ENCODE measurements at places on chromosomes 11 and 22.

DNA sequence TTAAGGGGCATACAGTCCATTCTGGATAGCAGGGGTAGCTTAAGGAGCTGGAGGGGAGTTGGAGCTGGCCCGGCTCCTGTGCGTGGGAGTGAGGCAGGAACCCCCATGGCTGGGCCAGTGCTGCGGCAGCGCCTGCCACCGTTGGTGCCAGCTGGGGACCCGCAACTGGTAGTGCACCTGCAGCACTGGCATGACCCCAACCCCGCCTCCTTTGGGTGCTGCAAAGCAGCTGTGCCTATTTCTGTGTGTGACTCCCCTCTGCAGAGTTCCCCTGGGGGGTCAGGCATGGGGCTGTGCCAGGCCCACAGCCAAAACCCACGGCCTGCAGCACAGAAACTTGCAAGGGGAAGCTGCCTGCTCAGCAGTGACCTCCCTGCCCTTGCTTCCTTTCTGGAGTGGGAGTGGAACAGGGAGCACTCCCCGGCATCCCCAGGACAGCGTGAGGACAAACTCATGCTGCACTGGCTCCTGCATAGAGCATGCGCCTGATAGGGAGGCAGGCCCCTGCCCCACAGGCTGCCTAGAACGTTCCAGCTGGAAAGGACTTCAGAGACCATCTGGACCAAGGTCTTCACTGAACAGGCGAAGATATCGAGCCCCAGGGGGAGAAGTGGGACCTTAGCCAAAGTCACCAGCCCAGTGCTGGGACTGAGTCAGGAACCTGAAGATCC lies 26.2 kb upstream of the RAB1B start:
- DNase-seq: no peak

DNA sequence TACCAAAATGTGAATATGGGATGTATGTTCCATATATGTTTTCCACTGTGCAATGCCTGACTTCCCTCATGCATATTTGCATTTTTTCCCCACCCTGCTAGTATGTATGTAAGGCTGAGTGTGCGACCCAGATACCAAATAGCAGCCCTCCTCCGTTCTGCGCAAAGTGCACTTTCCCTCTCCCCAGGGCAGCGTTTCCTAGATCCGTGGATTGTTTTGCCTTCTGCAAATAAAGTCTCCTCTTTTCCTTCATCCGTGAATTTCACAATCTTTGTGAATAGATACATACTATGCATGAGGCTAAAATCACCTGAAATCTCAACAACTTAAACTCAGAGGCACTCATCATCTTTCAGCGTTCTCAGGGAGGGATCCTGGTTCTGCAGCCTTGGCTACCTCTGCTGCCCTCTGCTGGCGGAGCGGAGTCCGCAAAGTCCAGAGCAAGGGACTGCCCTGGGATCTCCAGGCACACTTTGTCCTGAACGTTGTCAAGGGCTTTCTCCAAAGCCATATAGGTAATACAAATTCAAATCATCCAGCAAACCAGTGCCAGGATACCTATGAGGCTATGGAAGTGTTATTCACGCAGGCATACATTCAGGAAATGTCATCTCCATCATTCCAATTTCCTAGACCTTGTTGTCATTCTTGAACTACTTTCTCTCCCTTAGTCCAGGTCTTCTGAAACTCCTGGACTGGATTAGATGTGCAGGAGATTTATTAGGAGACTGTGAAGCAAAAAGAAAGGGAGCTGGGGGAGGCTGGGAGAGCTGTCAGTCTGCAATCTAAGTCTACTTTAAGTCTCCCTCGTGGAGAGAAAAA lies 53.1 kb downstream of the CNTF start:
- peak; percentile 35 for DNase-seq

DNA sequence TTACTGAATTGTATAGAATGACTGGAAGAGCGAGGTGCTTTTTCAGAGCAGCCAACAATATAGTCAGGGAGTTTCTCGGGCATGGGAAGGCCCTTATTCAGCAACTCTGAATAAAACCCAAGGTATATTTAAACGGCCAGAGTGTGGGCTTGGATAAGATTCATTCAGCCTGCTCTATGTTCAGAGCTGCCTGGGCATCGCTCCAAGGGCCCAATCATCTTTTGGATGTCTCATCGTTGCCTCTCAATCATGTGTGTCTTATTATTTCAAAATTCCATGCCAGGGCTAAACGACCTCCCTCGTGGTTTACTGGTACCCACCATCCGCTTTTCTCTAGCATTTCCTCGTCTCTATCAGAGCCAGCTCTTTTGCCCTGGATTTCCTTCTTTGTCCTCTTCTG lies 19.5 kb upstream of the NTM start:
- DNase-seq: no peak

GRCh38 chr11:32890843-32891656 lies 1.6 kb upstream of the QSER1 start:
- no peak for DNase-seq

- DNase-seq: no peak
Observed at GRCh38 chr11:2789791-2790567, 90.2 kb upstream of the KCNQ1OT1 start.

GRCh38 chr11:69593851-69594250 lies 47.1 kb upstream of the CCND1 start:
- no peak for DNase-seq

DNA sequence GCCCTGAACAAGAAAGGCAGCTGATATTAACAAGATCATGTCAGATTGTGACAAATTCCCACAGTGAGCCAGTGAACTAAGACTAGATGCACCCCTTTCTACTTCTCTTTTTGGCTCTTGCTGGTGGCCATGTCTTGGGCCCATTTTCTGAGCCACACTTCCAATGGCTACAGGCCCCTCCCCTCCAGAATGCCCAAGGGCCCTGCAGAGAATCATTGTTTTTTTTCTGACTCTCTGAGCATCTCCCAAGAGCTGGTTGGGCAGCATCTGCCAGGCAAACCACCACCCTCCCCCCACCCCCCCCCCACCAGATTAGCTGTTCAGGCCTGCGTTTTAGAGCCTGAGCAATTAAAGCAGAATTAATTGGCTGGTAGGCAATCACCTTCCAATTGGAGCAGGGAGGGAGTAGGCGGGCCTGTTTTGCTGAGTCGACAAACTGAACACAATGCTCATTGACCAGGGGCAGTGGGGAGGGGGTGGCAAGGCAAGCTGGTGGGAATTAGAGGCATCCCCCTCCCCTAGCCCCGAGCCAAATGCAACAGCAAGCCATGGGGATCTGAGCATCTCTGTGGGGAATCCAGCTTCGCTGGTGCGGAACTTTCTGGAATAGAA lies 541.4 kb downstream of the MN1 start:
- DNase-seq: no peak

DNA sequence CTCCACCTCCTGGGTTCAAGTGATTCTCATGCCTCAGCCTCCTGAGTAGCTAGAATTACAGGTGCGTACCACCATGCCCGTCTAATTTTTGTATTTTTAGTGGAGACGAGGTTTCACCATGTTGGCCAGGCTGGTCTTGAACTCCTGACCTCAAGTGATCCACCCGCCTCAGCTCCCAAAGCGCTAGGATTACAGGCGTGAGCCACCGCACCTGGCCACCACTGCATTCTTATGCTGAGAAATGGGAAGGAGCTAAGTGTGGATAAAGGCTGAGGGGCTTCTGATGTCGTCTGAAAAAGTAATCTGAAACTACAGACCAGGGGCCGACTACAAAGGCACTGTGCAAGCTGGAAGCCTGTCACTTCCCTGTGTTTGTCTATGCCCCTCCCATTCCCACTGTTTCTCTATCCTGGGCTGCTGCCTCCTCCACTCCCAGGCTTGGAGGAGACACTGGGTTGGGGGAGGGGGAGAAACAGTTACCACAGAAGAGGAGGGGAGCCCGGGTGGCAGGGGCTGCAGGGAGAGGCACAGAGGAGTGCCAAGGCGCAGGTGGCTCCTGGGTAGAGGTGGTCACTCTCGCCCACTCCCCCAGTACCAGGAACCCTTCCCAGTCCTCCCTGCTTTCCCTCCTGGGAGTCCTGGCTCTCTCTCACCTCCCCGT lies 2.9 kb upstream of the MTA2 start:
- DNase-seq: no peak

DNA sequence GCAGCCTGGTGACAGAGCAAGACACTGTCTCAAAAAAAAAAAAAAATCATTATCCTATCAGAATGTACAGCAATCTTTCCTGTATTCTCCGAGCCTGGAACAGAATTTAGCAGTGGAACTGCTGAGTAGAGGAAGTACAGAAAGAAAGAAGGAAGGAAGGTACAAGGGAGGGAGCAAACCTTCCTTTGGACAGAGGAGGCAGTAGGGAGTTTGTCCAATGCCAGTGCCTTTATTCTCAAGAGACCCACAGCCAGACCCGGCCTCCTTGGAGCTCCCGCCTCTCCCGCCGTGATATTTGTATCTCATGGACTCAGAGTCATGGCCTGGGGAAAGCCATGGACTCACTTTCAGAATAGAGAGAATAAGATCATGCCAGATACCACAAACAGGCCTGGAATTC lies 37.7 kb upstream of the LRRC55 start:
- DNase-seq: no peak

DNA sequence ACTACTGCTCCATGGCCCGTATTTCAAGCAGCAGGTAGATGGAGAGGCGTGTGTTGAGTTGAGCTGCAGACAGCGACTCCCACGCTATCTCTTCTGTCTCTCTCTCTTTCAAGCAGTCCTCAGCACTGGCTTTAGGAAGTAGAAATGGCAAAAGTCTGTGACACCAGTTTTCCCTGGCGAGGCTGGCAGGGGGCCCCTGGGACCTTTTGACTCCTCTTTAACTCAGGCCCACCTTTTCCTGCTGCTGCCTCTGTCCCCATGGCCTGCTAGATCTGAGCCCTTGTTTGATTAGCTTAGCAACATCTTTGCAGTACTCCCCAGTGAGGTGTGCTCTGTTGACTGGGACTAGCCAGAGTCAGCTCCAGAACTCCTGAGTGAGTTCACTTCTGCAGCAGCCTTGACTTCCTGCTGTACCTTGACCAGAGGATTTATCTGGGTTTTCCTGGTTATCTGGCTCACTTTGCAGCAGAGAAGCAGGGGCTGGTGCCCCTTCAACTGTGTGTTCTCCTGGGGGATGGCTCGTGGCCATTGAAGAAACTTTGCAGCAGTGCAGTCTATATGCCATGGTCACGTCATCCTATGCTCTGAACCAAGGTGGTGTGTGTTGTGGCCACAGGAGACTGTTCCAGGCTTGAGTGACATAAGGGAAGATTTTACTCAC lies 183.9 kb downstream of the DBX1 start:
- DNase-seq: no peak

DNA sequence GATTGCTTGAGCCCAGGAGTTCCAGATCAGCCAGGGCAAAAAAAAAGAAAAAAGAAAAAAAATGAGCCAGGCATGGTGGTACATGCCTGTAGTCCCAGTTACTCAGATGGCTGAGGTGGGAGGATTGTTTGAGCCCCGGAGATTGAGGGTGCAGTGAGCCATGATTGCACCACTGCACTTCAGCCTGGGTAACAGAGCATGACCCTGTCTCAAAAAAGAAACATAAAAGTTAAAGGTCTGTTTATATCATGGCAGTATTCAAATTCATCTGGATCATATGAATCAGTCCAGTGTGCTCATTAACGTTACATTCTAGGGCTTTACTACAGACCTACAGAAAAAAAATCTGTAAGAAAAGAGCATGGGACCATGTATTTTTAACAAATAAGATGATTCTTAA lies 13.9 kb downstream of the HSD17B12 start:
- DNase-seq: no peak

GRCh38 chr22:29574762-29575450 lies 6.0 kb downstream of the NIPSNAP1 start:
- no peak for DNase-seq

GRCh38 chr11:69370984-69371709 lies 77.2 kb downstream of the MYEOV start:
- no peak for DNase-seq

DNA sequence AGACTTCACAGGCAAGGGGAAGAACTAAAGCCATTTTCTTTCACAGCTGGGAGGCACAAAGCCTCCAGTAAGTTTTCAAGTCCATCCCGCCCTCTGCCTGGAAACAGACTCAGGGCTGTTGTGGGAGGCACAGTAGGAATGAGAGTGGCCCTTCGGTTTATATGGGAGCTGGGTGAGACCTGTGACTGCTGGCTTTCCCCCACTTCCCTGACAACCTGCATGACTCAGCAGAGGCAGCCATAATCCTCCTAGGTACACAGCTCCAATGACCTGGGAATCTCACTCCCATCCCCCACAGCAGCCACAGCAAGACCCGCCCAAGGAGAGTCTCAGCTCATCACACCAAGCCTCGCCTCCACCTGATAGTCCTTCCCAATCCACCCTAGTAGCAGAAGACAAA lies 12.1 kb upstream of the TMEM45B start:
- no peak for DNase-seq

DNA sequence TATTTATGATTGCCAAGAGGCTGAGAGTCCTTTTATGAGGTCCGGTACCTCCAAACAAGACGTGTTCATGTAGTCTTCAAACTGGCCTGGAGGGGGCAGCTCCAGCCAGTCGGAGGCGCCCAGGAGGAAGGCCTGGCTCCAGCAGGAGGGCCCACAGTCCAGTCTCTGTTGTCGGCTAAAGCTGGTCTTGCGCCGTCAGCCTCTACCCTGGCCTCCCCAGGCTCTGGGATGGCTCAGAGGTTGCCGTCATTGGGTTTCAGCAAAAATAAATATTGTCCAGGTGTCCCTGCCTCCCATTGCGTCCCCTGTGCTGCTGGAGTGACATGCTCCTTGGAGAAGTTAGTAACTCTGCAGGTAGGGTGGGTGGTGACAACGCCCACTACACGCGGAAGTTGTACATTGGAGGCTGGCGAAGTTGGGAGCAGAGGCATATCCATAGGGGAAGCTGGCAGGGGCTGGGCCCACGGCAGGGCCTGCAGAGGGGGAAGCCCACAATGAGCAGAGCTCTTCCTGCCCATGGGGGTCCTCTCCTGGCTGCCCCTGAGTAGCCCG lies 1.0 kb upstream of the SLC25A1 start:
- peak; percentile 73 for DNase-seq
